Body of pancreas (tissue), 4 donors: ENCODE measurements at places on chromosomes 1 and 21.

DNA sequence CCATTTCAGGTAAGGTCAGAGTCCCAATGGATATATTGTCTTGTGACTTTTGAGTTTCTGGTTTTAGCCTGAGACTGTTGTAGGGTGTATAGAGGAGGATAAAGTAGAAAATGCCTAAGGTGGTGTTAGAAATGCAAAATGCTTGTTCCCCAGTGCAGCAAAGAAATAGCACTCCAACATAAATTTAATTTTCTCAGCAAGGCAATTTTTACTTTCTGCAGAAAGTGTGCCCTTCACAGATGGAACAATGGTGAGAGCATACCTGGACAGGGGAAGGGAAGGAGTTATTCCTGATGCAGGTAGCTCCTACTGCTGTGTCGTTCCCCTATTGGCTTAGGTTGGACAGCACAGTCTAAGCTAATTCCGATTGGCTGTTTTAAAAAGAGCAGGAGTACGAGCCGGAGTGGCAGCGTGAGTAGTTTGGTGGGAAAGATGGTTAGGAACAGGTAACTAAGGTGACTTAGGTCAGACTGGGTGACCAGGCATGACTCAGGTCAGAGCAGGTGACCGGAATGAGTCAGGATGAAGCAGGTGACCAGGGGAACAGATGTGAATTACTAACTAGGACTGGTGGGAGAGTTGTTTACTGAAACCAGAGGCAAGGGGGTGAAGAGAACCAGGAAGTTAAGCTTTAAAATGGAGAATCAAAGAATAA is 21.5 kb downstream of the SPATA45 start:
- DNase-seq: no peak

GRCh38 chr1:209398313-209398991 is 185.1 kb upstream of the CAMK1G start:
- no peak for DNase-seq

- DNase-seq: no peak
Measured at GRCh38 chr1:170749959-170750358, 86.0 kb downstream of the PRRX1 start.

GRCh38 chr1:188889166-188889565 is 1588.5 kb downstream of the BRINP3 start:
- no peak for DNase-seq

- peak; percentile 18 for DNase-seq
Measured at GRCh38 chr1:201790261-201790660, 38.7 kb upstream of the IPO9 start.

GRCh38 chr1:34155860-34156259 is 9.2 kb downstream of the CSMD2 start:
- no peak for DNase-seq

DNA sequence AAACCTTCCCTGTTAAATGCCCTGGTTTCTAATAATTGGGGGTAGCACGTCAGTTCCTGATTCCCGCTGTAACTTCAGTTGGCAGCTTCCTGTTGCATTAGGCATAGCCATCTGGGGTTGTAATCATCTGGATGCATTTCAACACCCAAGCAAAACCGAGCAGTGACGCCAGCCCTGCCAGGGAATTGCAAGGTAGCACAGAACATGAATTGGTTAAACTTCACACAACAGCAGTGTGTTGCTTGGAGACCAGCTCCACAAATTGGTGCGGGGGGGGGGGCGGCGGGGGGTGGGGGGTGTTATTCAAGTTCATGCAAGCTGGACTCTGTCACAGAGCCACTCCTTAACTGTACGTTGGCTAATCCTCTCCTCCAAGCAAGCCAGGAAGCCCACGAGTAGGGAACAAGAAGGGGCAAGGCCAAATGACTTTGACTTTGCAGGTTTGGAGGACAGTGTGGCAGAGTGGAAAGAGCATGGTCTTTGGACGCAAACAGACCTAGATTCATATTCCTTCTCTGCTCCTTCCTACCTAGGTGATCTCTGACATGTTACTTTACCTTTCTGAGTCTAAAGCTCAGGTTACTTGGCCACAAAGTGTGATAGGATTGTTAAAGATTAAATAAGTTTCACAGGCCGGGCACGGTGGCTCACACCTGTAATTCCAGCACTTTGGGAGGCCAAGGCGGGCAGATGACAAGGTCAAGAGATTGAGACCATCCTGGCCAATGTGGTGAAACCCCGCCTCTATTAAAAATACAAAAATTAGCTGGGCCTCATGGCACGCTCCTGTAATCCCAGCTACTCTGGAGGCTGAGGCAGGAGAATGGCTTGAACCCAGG is 4.7 kb downstream of the LAX1 start:
- DNase-seq: peak; percentile 88

GRCh38 chr1:155167166-155168104 is 5.7 kb downstream of the KRTCAP2 start:
- DNase-seq: peak; percentile 91

GRCh38 chr1:157286096-157286495 is 147.9 kb upstream of the ETV3 start:
- DNase-seq: no peak

- no peak for DNase-seq
Measured at GRCh38 chr1:27570356-27570755, 33.6 kb downstream of the AHDC1 start.

DNA sequence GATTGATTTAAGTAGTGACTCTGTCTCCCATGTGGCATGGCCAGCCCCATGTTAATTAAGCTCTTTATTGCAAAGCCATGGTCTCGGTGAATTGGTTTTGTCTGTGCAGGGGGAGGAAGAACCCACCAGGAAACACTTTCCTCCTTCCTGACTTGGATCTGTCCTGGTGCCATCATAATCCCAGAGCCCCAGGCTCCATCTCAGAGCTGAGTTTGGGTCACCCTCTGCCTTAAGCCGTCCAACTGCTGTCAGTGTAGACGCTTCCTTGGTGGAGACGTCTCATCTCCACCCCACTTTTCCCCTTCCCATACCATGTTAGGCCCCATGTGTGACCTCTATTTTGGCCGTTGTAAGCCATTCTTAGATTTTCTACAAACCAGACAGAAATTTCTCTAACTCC is 36.0 kb upstream of the COL6A2 start:
- DNase-seq: no peak

DNA sequence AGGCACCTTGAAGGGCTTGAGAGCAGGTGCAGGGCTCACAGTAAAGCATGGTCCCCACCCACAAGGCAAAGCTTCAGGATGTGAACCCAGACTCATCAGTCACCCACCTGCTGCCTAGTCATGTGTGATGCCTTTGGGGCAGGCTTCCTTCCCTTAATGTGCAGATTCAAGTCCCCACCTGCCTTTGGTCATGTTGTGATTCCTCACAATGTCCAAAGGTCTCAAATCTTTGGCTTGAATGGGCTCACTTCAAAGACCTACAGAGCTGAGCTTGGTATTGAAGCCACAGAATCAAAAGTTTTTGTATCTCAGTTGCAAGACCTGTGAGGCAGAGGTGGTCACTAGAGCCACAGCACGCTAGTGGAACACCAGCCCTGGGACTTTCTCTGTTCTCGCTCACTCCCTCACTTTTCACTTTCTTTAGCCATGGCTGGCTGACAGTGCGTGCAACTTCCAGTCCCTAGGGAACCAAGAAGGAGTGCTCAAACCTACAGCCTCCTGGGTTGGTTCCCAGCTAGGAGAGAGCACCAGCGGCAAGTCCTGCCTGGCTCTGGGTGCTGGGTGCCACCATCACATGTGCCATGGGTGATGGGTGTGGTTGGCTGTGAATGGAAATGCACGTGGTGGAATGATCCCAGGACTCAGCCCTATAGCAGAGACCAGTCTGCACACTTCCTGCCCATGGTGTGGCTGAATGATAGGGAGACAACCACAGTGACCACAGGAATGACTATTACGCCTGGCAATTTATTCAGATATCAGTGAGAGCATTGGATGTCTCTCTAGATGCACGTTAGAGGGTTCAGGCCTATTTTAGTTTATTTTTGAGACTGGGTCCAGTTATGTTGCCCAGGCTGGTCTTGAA is 26.4 kb upstream of the CLIC6 start:
- DNase-seq: no peak

DNA sequence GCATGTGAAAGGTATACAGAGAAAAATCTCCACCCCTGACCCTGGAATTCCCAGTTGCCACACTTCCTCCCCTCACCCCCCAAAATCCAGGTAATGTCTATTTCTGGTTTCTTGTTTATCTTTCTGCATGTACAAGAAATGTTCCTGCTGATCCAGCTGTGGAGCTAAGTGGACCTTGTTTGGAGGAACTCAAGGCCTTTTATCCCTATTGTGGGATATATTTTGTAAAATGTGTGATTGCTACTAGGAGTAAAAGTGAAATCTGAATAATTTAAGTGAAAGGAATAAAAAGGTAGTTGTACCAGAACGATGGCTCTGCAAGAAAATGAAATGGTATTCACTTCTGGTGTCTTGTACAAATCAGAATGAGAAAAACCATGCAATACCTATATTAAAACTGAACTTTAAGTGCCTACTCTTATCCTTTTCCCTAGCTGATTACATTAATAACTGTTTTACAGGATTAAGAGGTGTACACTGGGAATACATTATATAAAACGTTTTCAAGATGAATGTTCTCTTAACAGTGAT is 3.0 kb downstream of the SPEN start:
- DNase-seq: no peak

- peak; percentile 76 for DNase-seq
Measured at GRCh38 chr1:169427081-169427641, at the start of gene CCDC181. CCDC181 (minus strand) TSS chr1:169427474; CDS start chr1:169424927, 2,547 bp downstream.

DNA sequence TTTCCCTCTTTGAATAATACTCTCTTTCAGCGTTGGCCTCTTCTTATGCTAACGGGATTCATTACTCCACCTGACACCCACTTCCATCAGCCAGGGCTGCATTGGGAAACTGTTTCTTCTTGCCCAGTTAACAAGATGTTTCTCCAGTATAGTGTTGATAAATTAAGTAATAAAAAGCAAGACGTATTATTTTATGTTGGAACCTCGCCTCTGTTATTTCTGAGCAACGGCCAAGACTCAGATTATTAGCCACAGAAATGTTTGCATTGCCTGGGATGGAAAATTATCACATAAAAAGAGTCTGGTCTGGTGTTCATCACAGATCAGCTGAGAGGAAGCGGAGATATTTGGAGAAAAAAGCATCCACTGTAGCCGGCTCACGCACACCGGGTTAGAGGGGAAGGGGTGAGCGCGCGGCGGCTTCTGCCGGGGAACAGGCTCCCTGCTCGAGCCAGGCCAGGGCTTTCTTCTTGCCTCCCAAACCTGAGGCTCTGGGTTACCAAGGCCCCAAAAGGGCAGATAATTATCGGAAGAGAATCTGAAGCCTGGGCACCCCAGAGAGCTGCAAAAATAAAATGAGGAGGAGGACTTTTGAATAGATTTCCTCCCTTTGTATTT is 189.5 kb downstream of the PRDM16 start:
- DNase-seq: no peak

GRCh38 chr1:202263628-202264027 is 70.0 kb downstream of the LGR6 start:
- no peak for DNase-seq

GRCh38 chr1:55718758-55719671 is 503.9 kb upstream of the USP24 start:
- no peak for DNase-seq

DNA sequence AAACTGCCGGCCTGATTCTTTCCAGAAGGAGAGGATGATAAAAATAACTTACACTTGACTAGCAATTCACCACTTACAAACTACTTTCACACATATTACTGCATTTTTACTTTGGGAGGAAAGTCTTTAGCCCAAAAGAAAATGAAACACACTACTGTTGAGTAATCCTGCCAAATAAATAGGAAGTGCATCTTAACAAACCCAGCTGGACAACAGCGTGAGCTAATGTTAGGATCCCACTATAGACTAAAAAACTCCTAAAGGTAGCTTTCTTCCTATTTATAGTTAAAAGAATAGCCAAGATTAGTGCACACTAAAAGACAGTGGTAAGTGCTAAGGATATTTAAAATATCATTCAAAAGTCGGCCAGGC is 83.8 kb downstream of the HSF2BP start:
- no peak for DNase-seq

DNA sequence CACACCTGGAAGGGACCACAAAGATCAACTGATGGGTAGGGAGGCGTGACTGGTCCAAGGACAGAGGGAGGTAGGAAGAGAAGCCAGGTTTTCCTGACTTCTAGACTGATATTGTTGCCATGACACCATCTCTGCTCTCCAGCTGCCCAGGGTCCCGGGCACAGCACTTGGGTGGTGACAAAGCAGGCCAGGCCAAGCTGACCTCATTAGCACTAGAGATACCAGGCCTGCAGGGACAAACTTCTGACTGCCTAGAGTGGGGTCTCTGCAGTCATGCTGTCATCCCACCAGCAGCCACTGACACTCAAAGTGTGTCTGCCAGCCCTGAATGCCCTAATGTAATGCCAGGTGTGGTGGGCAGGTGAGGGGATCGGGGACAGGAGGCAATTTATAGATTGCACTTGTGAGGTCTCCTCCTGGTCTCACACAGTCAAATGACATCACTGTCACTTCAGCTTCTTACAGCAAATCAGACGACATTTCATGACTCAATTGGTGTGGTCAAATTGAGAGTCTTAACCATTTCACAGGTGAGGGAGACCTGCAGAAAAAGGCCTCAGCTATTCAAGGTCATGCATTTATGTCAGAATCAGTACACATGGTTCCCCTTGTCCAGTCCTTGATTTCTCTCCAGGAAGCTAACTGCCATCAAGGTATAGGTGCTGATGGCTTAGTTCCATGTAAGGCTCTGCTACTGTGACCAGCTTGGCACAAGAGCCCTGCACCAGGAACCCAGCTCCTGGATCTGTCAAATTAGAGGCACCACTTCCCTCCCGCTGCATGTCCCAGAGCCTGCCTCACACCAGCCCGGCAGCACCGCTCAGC is 2.7 kb downstream of the SLC9A1 start:
- peak; percentile 60 for DNase-seq

GRCh38 chr1:30842697-30843354 is 65.7 kb downstream of the SDC3 start:
- DNase-seq: no peak

- peak; percentile 31 for DNase-seq
Measured at GRCh38 chr1:115727706-115728249, 40.7 kb downstream of the CASQ2 start.

DNA sequence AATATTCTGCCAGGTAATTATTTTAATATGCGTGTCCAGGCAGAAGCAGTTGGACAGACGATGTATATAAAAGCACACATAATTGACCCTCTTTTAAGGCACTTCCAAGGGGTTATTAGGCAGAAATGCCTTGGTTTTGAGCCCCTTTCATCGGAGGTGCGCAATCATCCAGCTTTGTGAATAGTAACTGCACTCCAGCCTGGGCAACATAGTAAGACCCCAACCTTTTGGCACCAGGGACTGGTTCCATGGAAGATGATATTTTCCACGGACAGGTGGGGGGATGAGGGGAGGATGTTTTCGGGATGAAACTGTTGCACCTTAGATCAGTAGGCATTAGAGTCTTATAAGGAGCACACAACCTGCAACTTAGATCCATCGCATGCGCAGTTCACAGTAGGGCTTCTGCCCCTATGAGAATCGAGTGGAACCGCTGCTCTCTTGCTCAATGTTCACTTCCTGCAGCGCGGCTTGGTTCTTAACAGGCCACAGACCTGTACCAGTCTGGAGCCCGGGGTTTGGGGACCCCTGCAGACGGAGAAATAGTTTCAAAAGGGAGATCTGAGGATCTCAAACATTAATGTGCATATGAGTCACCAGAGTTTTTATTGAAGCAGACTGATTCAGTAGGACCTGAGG is 1.8 kb upstream of the MCOLN2 start:
- DNase-seq: no peak

- DNase-seq: no peak
Measured at GRCh38 chr21:16573578-16573977, 843.8 kb downstream of the USP25 start.
